ENCODE measurements at places on chromosomes 12 and 14.

DNA sequence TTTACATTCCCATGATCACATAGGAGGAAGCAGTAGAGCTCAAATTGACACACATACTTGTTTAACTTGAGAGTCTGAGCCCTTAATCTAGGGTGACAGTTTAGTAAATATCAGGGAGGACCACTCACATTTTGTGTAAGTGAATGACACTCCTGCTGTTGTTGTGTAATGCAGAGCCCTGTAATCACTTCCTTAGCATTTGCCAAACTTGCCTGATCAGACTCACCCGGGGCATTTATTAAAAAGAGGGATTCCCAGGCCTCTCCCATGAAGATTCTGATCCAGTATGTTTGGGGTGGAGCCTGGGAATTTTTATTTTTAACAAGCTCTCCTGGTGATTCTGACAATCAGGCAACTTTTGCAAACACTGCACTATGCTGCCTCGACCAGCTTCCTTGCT lies 119.6 kb downstream of the NUAK1 start:
- no peak for DNase-seq

GRCh38 chr14:53055003-53055402 lies 98.1 kb downstream of the DDHD1 start:
- peak; percentile 35 for DNase-seq

DNA sequence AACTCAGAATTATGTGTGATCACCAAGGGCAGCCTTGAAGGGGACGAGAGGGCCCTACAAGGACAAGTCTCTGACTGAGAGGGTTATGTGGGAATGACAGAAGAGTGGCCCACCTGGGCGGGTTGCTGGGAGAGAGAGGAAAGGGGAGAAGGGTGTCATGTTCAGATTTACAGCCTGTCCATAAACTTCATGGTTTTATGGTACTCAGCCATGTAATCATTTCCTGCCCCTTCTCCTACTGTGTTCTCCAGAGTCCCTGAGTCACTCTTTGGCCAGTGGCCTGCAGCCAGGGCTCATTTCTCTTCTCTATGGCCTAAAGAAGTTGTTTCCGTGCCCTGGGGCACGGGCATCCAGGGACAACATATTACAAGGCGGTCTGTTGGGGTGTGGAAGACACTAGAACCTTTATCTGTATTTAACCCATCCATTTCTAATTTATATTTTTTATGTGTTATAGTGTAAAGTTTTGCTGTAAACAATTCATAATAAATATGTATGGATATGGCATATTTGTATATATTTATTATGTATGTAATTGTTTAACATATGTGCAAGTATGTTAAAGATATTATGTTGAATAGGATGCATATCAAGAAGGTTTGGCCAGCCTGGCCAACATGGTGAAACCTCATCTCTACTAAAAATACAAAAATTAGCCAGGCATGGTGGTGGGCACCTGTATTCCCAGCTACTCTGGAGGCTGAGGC lies 26.9 kb downstream of the DDX47 start:
- DNase-seq: peak; percentile 61

- no peak for DNase-seq
These were observed 15.6 kb downstream of the NUAK1 start for GRCh38 chr12:106123110-106123509.

- no peak for DNase-seq
These were observed 40.0 kb upstream of the TEX22 start for GRCh38 chr14:105358140-105358846.

DNA sequence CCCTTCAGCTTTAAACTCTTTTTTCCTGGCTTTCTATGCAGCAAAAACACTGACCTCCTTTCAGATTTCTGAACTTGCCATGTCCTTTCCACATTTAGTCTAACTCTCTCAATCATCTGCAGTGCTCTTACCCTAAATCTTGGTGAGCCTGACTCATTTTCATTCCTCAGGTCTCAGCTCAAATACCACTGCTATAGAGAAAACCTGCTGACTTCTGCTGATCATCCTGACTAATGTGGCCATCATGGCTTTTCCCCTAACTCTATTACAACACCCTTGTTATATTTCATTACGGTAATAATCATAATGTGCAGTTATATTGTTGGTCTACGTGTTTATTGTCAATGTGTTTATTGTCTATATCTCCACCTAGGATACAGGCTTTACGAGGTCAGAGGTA lies 207.3 kb upstream of the OR4E1 start:
- DNase-seq: no peak

Measured in kidney glomerular epithelial cell (primary cell).